ENCODE measurements at places on chromosomes 1 and 21. TPM values are rescaled to one million over a fixed set of nuclear protein-coding genes. Genes with fewer than 3 reads are reported as not detected.
A peak's percentile ranks its signal among the peaks of the same experiment; 100 is the strongest.

The MRPS15 gene
- total RNA-seq = 66.0 TPM

The FOXD3 gene
- total RNA-seq = not detected

The SPRR2E gene
- total RNA-seq = not detected

The LRRC3 gene
- 5.6 TPM for total RNA-seq

- no peak for DNase-seq
Observed at GRCh38 chr1:240457203-240457602, 154.8 kb downstream of the GREM2 start.

DNA sequence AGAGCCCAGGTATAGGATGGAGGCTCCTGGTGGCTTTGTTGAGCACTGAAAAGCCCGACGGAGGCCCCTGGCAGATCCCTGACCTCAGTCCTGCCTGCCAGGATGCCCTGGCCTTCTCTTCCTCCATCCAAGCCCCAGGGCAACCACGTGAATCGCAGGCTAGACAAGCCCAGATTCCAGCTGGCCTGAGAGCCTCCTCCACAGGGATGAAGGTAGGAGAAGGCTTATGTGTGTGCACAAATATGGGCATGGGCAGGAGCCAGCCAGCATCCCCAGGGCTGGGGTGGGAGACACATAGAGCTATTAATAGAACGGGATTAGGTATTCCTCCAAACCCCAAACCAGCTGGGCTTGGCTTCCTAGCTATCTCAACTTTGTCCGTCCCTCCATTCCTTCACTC, 4.0 kb upstream of the EXTL1 start:
- DNase-seq = peak; percentile 81

GRCh38 chr21:14585122-14585521, 39.0 kb upstream of the SAMSN1 start:
- no peak for DNase-seq
